ENCODE measurements at places on chromosomes 11 and 22.
A peak's percentile ranks its signal among the peaks of the same experiment; 100 is the strongest.

DNA sequence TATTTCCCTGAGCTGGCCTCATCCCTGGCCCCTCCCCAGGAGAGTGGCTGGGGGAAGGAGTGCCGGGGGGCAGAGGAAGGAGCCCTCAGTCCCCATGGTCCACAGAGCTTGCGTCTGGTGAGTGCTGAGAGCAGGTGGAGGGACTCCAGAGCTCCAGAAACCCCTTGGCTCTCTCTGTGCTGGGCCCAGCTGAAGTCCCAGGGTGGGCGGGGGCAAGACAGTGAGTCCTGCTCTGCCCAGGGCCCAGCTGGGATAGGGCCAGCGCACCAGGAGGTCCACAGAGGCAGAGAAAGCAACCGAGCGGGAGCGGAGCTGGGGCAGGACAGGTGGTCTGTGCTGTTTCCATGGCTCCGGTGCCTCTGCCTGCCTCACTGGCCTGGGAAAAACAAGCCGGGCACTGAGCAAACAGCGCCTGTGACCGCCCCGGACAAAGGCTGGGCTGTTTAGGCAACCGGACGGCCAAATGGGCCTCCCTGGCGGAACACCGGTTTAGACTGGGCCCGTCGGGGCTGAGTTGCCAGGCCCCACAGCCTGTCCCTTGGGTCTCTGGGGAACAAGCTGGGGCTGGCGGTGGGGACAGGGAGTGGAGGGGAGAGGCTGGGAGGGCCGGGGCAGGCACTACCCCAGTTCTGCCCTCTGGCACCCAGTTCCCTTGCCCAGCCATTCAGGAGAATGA, 34.1 kb upstream of the WNT7B start:
- no peak for DNase-seq

- no peak for DNase-seq
Measured at GRCh38 chr11:70290361-70291065, 20.0 kb downstream of the PPFIA1 start.

GRCh38 chr11:103297900-103298299, 188.7 kb downstream of the DYNC2H1 start:
- no peak for DNase-seq

GRCh38 chr22:37284805-37285355, 2.6 kb downstream of the CYTH4 start:
- DNase-seq = peak; percentile 77

GRCh38 chr11:99422581-99423427, 402.1 kb downstream of the CNTN5 start:
- no peak for DNase-seq

GRCh38 chr11:34625576-34625975, 4.7 kb downstream of the EHF start:
- no peak for DNase-seq

DNA sequence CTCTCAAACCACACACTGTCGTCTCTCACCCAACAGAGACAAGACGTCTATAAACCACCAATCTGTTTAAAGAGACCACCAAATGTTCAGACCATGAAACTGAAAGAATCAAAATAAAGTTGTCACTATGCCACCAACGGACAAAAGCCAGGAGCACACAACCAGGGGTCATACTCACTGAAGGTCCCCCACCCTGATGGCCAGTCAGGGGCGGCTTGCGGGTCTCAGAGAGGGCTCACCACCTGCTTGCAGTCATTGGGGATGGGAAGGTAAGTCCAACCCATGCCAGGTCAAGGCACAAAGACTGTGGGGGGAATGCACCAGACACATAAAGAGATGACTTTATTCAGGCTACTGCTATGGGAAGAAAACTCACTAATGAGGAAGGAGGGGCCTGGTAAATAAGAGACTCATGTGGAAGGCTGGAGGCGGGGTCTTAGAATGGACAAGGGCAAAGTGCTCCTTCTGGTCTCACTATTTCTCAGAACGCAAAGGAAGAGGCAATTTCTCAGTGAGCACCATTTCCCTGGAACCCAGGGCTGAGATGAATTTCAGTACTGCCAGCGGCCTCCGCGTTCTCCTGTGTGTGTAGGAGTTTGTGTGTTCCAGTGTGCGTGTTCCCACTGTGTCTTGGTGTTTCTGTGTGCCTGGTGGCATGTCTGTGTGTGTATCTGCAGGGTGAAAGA, 17.3 kb downstream of the SCARF2 start:
- DNase-seq = no peak

- DNase-seq = peak; percentile 77
Measured at GRCh38 chr11:2301631-2302305, at the start of the genes C11orf21 and TSPAN32. Gene C11orf21 (minus strand): TSS chr11:2301918. CDS start chr11:2301808, 110 bp downstream. Gene TSPAN32 (plus strand): TSS chr11:2302013. CDS start chr11:2302150, 137 bp downstream.

GRCh38 chr11:47907499-47907898, 59.3 kb upstream of the NUP160 start:
- no peak for DNase-seq
